ENCODE measurements at places on chromosomes 16 and 17.

DNA sequence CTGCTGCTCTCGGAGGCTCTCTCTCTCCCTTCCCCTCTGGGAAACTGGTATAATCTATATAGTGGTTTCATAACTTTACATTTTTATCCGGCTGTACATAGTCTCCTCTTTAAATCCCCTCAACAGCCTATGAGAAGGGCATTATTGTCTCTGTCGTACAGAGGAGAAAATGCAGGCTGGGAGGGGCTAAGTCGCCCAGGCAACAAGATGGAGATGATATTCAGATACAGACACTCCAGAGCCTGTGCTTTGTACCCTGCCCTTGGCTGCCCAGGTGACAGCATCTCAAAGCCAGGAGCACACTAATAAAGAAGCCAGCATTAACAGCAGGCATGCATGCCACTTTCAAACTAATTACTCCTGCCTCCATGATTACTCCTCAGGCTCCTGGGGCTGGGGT, 4.7 kb upstream of the EIF1 start:
- DNase-seq, result no peak

DNA sequence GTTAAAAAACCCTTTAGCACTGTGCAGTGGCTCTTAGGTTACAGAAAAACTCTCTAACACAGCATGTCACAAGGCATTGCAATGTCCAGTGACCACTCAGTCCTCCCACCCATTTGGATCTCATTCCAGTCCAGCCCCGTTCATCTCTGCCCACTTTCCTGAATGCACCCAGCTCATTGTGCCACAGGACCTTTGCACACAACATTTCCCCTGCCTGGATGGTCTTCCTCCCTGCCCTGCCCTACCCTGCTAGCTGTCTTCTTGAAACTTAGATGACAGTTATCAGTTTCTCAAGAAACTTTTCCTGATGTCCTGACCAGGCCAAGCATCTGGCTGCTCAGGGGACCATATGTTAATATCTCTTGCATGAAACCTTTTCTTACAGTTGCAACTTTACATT, 67.2 kb downstream of the WWP2 start:
- no peak for DNase-seq

DNA sequence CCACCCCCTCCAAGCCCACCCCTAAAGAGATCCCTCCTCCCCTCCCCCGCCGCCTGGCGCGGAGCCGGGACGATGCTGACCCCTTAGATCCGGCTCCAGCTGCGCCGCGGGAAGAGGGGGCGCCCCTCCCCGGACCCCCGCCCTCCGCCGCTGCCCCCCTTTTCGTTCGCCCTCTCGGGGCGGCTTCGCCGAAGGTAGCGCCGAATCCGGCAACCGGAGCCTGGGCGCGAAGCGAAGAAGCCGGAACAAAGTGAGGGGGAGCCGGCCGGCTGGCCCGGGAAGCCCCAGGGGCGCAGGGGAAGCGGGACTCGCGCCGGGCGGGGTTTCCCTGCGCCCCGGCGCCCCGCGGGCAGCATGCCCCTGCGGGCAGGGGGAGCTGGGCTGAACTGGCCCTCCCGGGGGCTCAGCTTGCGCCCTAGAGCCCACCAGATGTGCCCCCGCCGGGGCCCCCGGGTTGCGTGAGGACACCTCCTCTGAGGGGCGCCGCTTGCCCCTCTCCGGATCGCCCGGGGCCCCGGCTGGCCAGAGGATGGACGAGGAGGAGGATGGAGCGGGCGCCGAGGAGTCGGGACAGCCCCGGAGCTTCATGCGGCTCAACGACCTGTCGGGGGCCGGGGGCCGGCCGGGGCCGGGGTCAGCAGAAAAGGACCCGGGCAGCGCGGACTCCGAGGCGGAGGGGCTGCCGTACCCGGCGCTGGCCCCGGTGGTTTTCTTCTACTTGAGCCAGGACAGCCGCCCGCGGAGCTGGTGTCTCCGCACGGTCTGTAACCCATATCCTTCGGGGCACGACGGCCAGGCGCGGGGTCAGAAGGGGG, 623 bp downstream of the CACNA1G start:
- no peak for DNase-seq

DNA sequence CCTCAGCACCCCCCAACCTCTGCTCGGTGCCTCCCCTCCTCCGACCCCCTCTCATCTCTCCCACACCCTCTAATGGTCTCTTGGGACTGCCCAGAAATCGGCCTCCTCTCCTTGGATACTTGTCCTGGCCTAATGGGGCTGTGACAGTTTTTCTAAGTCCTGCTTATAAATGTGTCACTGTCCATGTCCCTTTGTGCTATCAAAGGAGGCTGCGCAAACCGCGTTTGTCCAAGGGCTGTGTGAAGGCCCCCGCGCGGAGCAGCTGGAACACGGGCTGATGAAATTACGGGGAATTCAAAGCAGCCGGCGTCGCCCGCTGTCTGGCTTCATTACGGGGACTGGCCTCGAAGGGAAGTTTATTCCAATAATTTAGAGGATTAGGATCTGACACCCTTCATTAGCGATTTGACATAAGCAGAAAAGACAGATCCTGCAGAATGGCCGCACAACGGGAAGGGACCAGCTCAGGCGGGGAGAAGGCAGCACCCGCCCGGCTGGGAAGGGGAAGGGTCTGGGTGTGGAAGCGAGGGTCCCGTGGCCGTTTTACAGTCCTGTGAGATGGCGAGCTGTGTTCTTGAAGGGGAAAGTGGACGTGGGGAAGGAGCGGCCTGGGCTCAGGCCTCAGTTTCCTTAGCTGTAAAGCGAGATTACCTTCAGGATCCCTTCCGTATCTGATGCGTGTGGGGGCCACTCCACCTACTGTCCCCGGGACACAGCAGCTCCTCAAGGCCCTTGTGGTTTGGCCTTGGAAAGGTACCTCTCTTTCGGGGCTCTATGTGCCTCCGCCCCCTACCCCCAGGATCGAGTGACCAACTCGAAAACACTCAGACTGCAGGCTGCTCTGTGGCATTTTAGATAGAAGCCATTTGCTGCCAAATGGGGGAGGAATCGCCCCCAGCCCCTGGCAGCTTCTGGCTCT, 1.6 kb upstream of the WFIKKN2 start:
- DNase-seq, result no peak

All from AG10803 (cell line).